ENCODE measurements at places on chromosomes 13 and 19.

DNA sequence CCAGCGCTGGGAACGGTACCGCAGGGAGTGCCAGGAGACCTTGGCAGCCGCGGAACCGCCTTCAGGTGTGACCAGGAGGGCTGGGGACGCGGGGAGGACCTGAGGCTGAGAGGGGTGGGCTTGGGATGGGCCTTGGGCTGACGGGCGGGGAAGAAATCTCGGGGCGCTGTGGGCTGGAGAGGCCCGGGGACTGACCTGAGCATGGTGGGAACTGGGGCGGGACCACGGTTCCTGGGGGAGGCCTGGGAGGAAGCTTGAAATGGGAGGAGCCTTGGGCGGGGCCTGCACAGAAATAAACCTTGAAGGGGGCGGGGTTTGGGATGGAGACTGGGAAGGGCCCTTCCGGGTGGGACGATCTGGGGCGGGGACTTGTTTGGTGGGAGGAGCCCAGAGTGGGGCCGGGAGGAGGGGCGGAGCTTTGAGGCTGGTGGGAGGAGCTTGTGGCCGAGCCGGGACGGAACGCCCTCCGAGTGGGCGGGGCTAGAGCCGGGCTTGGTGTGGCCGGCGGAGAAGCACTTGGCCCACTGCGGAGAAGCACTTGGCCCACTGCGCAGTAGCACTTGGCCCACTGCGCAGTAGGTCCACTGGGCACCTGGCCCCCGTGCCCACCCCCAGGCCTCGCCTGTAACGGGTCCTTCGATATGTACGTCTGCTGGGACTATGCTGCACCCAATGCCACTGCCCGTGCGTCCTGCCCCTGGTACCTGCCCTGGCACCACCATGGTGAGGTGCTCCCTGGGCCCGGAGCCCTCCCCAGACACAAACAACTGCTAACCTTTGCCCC lies 2.8 kb downstream of the GIPR start:
- no peak for DNase-seq

DNA sequence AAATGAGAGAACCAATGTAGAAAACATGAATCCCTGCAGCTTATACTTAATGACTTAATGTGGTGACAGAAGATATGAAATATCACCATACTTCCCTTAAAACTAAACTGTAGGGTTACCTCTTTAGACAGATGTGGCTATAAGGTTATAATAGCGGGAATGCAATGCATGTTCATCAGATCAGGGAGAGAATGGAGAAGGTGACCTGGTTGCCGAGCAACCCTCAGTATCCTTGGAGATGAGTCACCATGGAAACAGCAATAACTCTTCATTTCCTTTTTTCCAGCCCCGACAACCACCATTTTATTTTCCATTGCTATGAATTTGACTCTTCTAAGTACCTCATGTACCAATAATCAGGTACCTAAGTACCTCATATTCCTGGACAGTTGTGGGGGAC lies 28.0 kb upstream of the ZNF835 start:
- DNase-seq: no peak

GRCh38 chr13:41842036-41842620 lies 118.8 kb downstream of the VWA8 start:
- DNase-seq: no peak

GRCh38 chr19:2542341-2543069 lies 66.6 kb downstream of the GADD45B start:
- DNase-seq: no peak

- DNase-seq: no peak
These were observed 36.0 kb downstream of the MBNL2 start for GRCh38 chr13:97257800-97258799.

DNA sequence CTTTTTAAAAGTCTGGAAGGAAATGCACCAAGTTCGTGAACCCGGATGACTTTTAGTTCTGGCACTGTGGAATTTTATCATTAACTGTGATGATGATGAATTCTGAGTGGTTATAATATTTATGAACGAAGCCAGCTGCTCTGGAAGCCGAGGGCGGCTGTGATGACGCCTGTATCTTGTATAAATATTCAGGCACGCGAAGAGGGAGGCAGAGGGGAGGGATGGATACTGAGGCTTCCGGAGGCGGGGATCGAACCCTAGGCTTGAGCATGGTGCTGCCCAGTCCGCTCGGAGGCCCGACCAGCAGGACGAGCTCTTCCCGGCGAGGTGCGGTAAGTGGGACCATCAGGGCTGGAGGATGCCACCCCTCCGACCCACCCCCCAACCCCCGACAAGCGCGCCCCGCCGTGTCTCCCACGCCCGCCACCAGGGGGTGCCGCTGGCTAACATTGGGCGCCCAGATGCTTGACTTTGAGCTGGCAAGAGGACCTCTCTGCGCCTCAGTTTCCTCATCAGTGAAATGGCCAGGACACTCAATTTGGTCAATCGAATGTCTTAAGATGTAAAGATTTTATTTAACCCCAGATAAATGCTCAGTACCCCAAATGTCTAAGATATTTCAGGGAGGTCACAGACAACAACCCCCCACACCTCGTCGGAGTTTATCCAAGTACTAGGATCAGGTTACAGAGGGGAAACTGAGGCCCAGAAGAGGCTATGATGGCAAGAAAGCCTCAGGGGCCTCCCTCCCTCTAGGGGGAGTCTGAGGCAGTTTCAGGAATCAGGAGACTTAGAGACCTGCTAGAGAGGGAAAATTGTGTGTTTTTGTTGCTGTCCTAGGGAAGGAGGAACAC lies 4.5 kb upstream of the RAB3A start:
- no peak for DNase-seq

- no peak for DNase-seq
These were observed 168.9 kb downstream of the FLT1 start for GRCh38 chr13:28326056-28326455.

DNA sequence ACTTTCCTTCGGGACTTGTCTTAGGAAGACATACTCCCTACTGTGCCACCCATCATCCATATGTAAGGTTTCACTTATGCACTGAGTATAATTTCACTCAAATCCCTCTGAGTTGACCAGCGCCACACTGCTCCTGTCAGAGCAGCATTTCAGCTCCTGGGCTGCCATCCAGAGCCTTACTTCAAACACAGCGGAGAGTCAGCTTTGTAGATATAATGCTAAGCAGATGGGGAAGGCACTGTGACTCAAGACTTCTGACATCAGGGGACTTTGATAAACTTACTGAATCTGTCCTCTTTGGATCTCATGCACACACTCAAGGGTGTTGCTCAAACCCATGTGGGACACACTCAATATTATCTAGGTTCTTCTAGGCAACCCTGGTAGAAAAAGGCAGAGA lies 34.9 kb downstream of the DOCK9 start:
- DNase-seq: no peak

Measured in stimulated activated CD8-positive, alpha-beta memory T cell treated with anti-CD3 and anti-CD28 coated beads, Interleukin-7, amount 100 ng/mL, for 1 hour (primary cell).